ENCODE measurements at places on chromosomes 11 and 22. TPM values are rescaled to one million over a fixed set of nuclear protein-coding genes. Genes with fewer than 3 reads are reported as not detected.

- H3K4me1 ChIP-seq = no peaks in the 10 kb centered on the region
- no peak for DNase-seq
- no peaks in the 10 kb centered on the region for H3K36me3 ChIP-seq
- H3K4me3 ChIP-seq = no peak overlapping the region
These were observed 48.5 kb downstream of the OR4D9 start for GRCh38 chr11:59559886-59560285.

DNA sequence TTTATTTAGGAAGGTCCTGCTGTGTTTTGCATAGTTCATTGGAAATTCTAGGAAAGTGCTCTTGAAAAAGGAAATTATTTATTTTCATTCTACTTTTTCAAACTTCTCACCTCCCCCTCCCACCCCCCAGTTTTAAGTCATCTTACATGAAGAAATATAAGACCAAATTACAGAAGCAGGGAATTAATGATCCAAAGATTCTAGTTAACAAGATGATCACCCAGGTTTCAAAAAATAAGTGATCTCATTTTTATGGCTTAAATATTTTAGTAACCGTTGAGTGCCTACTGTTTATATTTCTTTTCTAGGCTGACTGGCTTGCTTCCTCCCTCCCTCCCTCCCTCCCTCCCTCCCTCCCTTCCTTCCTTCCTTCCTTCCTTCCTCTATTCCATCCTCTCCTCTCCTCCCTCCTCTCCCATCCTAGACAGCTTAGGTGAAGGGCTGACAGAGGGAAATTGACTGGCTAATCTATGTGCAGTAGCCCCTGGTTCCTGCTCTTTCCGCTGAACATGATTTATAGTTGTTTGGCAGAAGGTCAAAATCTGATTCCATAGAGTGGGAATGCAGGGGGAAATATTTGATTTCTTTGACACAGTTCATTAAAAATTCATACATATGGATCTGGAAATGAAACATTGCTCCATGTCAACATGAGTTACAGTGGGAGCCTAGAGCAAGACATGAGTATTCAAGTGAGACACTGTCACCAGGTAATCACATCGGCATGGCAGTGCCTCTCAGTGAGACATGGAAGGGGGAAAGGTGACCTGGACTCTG lies 123.4 kb downstream of the COMMD9 start:
- no peaks in the 10 kb centered on the region for H3K36me3 ChIP-seq
- H3K27ac ChIP-seq = no peak overlapping the region
- no peaks in the 10 kb centered on the region for H3K4me1 ChIP-seq
- no peaks in the 10 kb centered on the region for H3K27me3 ChIP-seq

GRCh38 chr11:77775936-77776335 lies 44.6 kb downstream of the RSF1 start:
- H3K27ac ChIP-seq = no peak overlapping the region
- H3K4me3 ChIP-seq = no peak overlapping the region
- no peaks in the 10 kb centered on the region for H3K27me3 ChIP-seq
- no peak for DNase-seq
- no peaks in the 10 kb centered on the region for H3K4me1 ChIP-seq

PLEKHA7 gene
- 14.0 TPM for polyA plus RNA-seq
